ENCODE measurements at places on chromosomes 4 and X.

DNA sequence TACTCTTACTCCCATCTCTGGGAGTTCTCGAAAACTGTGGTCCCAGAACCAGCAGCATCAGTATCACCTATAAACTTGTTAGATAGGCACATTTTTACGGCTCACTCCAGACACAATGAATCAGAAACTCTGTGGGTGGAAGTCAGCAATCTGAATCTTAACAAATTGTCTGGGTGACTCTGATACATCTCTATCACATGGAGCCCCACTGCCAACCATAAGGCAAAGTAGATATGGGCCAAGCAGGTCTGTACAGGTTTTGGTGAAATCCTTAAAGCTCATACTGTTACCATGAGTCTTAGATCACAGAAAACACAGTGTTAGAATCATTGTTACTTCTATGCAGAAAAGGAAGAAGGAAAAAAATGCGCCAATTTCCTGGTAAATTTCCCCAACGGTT, 122.5 kb upstream of the HCCS start:
- no peak for DNase-seq

DNA sequence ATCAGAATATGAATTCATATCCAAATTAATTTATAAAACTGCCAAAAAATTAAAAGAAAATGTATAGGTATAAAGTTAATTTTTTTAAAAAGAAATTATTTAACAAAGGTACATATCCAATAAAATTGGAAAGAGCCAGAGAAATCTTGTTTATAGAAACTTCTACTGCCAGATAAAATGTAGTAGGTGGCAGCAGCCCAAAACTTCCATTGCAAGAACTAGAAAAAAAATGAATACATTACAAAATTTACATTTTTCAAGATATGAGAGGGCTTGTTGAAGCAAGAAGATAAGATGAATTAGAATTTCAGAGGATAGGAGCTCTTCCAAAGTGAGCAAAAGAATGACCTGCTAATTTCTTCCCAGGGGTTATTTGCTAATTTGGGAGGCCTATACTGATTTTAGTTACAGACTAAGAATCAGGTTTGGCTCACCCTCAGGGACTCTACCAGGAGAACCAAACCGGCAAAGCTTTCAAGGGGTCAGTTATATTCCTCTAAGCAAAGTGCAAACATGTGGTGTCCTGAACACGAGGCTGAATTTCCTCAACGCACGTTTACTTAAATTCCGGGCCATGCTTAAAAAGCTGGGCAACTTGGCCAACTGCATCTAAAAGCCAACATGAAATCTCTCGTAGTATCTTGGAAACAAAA, 17.5 kb downstream of the ANKRD50 start:
- DNase-seq = no peak

- DNase-seq = no peak
Measured at GRCh38 chr4:3640587-3640962, 108.4 kb upstream of the LRPAP1 start.

DNA sequence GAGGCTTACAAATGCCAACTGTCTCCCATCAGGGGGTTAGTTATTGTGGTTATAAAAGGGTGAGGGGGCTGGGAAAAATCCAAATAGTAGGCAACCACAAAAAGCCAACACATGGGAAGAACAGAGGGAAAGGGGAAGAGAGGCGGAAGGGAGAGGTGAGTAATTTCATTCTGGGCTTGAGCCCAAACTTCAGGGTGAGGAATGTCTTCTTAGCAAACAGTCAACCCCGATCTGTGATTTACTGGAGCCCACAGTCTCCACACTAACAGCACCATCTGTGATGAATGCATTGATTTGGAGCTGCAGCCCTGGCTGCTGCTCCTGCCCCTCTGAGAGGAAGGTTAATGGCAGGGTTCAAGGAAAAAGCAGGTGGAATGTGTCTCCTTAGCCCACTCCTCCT, 162.2 kb upstream of the GPR101 start:
- no peak for DNase-seq

- DNase-seq = no peak
Measured at GRCh38 chr4:169530048-169530447, 82.3 kb downstream of the NEK1 start.

- no peak for DNase-seq
Measured at GRCh38 chr4:152539556-152540292, 3.8 kb upstream of the FBXW7 start.

DNA sequence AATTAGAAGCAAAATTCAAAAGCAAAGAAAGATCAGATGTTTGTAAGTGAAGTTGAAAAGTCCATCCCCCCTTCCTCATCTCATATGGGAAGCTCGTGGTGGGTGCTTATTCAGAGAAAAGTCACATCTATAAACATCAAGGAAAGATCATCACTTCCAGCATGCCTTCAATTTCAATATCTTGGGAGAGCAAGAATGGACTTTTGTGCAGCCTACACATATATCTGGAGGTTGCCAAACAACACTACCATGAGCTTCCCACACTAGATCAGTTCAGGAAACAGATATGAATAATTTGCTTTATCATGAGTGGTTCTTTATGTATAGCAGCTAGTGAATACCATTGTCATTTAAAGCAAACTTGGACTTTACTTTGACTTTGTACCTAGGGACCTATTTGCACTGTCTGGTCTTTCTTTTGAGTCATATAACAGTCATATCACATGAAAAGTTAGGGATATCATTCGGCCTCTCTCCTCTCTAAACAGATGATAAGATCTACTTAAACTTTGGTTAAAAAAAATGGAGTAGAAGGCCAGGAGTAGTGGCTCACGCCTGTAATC, 5.6 kb upstream of the TBL1X start:
- DNase-seq = no peak

DNA sequence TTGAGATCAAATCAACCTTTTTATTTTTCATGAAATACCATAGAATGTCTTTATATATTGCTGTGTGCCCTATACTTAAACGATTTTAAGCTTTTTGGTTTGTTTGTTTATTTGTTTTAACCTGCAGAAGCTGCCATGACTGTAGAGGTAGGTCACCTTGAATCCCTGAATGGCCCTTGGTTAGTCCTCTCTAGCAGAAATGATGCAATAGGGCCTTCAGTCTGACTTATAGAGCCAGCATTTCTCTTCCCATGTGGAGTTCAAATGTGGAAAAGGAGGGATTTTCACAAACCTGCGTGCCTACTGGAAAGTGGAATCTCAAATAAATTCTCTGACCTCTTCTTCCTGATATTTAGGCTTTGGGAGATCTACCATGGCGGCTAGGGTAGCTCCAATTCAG, 327.9 kb downstream of the MAPK10 start:
- no peak for DNase-seq

DNA sequence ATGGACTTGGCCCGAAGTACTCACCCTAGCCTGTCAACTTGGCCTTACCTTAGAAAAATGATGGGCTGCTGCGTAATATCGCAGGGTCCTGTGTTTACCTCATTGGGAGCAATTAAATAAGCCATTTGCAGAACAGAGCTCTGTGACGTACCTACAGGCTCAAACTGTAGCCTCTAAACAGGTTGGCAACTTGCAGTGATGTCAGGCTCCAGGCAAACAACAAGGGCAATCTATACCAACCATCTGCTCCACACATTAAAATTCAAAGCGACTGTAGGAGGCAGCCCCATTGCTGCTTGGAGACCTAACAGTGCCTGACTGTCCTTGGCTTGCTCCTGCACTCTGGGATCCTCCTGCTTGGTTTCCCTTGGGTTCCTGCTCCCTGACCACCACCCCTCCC, 17.2 kb downstream of the VGLL1 start:
- DNase-seq = no peak

- DNase-seq = no peak
Measured at GRCh38 chr4:48470570-48470969, 12.6 kb upstream of the SLC10A4 start.

DNA sequence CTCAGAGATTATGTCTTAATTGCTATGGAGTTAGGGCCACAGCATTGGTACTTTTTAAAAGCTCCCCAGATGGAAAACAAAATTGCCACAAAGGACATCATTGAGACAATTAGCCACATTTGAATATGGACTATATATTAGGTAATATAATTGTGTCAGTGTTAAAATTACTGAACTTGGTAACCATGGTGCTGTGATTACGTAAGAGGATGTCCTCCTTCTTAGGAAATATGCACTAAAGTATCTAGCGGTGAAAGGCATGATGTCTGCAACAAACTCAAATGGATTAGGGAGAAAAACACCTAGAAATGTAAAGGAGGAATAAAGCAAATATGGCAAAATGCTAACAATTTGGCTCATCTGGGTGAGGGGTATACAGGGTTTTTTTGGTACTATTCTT, 89.9 kb upstream of the PAK3 start:
- no peak for DNase-seq

DNA sequence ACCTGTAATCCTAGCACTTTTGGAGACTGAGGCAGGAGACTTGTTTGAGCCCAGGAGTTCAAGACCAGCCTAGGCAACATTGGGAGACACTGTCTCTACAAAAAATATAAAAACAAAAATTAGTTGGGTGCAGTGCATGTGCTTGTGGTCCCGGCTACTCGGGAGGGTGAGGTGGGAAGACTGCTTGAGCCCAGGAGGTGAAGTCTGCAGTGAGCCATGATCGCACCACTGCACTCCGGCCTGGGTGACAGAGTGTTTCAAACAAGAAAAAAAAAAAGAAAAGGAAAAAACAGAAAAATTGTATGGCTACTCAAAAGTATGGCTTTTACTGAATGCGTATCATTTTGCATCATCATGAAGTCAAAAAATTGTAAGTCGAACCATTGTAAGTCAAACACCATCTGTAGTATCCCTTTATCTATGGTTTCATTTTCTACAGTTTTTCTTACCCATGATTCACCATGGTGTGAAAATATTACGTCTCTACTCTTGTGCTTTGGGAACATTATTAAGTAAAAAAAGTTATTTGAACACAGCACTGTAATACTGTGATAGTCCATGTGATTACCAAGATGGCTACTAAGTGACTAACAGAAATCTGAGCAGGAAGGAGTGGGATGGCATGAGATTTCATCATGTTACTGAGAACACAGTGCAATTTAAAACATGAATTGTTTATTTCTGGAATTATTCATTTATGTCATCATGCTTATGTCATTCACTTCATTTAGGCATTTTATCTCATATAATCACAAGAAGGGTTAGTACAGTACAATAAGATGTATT, 26.5 kb upstream of the MANBA start:
- no peak for DNase-seq

- no peak for DNase-seq
Measured at GRCh38 chr4:108849611-108850168, 86.8 kb upstream of the ETNPPL start.

- DNase-seq = peak; percentile 5
Measured at GRCh38 chr4:42391981-42392380, 5.3 kb upstream of the SHISA3 start.

DNA sequence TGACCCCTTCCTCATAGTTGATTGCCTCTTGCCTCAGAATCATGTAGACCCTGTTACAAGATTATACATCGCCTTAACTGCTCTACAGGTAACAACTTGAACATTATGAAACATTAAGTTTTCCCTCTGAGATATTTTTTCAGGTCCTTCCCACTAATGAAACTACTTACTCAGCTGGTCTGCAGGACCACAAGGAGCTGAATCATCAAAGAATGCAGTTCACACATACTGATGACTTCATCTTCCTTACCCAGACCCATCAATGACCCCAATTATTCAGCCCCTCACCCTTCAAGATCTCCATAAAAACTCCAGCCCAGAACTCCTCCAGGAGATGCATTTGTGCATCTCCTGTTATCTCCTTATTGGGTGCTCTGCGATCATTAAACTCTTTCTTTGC, 720.9 kb downstream of the RAPGEF2 start:
- DNase-seq = no peak

GRCh38 chr4:151012820-151013219, 2.3 kb downstream of the LRBA start:
- no peak for DNase-seq

- DNase-seq = no peak
Measured at GRCh38 chr4:29375716-29376115, 1344.5 kb upstream of the PCDH7 start.

- DNase-seq = no peak
Measured at GRCh38 chrX:17710871-17711301, 26.4 kb upstream of the SCML1 start.

DNA sequence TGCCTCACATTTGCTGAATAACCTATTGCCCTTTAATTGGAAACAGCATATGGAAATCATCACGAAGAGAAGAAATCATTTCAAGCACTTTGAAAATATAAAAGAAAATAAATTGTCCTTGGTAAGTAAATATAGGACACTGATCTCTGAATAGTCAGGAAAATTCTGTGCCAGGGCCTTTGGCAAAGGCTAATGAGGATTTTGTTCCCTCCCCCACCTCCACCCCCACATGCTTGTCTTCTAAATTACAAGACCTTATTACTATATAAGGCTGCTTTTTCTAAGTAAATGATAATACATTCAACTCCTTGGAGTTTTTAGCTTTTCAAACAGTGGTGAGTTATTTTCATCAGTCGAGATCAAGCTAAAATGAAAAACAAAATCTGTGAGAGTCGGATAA, 15.8 kb downstream of the SYNPO2 start:
- DNase-seq = no peak

DNA sequence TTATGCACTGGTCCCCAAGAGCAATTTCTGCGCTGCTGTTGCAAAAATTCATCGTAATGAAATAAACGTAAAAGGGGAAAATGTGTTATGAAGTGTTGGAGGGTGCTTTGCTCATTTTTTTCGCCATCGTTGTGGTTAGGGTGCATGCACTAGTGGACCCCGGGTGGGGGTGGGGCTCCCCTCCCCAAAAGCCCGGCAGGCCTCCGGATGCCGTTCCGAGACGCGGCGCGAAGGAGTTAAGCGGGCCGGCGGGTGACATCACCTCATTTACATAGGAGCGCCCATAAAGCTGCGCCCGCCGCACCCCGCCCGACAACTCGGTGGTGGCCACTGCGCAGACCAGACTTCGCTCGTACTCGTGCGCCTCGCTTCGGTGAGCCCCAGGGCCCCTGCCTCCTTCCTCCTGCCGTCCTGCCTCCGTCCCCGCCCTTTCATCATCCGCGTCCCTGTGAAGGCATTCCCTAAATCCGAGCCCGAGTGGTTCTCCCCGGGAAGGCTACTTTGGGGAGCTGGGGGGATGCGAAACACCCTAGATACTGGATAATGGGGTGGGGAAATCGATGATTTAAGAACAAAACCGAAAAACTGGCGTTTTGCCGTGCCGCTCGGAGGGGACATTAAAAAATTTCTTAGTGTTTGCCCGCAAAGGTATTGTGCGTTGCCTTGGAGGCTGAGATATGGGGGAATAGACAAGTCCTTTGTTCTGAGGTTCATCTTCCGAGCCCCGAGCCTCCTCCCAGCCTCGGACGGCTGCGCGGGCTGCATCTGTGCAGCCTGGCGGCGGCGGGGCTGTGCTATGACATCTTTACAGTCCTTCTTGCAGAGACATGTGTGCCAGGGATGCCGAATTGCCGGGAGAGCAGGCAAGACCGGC, at the start of gene TMSB4X:
TSS of gene TMSB4X (plus strand) at position 315 of the 874 bp plus-strand sequence.
- peak; percentile 83 for DNase-seq

GRCh38 chr4:122539861-122540465, 80.9 kb downstream of the IL21 start:
- no peak for DNase-seq
